ENCODE measurements at places on chromosomes 5 and 9.

GRCh38 chr9:125262294-125262991 is 817 bp downstream of the GAPVD1 start:
- no peak for ATAC-seq

DNA sequence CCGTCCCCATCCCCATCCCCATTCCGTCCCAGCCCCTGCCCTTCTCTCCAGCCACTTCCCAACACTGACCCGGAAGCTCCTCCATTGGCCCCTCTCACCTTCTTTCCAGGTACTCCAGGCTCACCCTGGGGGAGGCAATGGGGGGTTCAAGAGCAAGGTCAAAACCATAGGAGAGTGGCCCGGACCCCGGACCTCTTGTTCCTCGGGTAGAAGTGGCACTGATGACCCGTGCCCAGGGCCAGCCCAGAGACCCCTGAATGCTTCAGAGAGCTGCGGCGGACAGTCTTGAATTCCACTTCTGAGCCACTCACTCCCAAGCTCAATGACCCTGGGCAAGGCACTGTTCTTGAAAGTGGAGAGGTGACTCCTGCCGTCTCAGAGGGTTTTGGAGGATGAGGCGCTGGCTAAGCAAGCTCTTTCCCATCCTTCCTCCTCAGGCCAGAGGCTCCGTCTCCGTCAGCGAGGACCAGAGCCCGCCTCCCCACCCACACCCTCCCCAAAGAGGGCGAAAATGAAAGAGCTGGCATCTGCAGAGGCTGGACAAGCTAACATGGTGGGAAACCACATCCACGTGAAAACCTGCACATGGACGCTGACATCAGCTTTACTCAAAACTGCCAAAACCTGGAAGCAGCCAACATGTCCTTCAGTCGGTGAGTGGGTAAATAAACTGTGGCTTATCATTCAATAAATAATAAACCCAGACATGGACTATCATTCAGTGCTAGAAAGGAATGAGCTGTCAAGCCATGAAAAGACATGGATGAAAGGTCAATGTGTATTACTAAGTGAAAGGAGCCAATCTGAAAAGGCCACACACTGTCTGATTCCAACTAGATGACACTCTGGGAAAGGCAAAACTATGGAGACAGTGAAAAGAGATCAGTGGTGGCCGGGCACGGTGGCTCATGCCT is 27.3 kb upstream of the PHYKPL start:
- no peak for ATAC-seq

GRCh38 chr9:19378647-19379046 is 1.4 kb downstream of the RPS6 start:
- ATAC-seq: no peak

GRCh38 chr9:82148901-82149461 is 160.4 kb downstream of the SPATA31D1 start:
- ATAC-seq: no peak

Data from gastroesophageal sphincter (tissue), 4 donors.